ENCODE measurements at places on chromosomes 3 and 15. TPM values are rescaled to one million over a fixed set of nuclear protein-coding genes. Genes with fewer than 3 reads are reported as not detected.

The ZBTB47 gene
- total RNA-seq, result 29.1 TPM

- no peak for DNase-seq
Observed at GRCh38 chr3:124823206-124823605, 64.0 kb downstream of the ITGB5 start.

The SUCLG2 gene
- total RNA-seq, result 30.5 TPM

The ECE2 gene
- not detected for total RNA-seq

The UBE2E1 gene
- 67.9 TPM for total RNA-seq

- no peak for DNase-seq
Observed at GRCh38 chr3:112813016-112813415, 33.6 kb downstream of the CD200R1L start.

GRCh38 chr15:58243070-58243469 lies 104.9 kb downstream of the AQP9 start:
- DNase-seq, result no peak

DNA sequence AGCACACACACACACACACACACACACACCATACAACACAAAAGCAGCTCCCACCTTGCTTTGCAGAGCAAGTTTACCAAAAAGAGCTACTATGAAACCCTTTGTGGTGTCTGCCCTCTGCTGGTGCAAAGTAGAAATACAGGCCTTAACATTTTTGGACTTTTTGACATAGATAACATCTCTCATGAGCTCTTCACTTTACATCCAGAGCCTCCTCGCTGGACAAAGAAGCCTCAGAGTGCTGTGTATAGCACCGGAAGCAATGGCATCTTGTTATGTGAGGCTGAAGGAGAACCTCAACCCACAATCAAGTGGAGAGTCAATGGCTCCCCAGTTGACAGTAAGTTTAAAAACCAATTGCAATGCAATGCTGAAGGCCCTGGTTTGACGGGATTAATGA lies 157.9 kb downstream of the CHL1 start:
- peak; percentile 28 for DNase-seq

- DNase-seq, result no peak
Observed at GRCh38 chr3:61449327-61450040, 111.9 kb upstream of the PTPRG start.

DNA sequence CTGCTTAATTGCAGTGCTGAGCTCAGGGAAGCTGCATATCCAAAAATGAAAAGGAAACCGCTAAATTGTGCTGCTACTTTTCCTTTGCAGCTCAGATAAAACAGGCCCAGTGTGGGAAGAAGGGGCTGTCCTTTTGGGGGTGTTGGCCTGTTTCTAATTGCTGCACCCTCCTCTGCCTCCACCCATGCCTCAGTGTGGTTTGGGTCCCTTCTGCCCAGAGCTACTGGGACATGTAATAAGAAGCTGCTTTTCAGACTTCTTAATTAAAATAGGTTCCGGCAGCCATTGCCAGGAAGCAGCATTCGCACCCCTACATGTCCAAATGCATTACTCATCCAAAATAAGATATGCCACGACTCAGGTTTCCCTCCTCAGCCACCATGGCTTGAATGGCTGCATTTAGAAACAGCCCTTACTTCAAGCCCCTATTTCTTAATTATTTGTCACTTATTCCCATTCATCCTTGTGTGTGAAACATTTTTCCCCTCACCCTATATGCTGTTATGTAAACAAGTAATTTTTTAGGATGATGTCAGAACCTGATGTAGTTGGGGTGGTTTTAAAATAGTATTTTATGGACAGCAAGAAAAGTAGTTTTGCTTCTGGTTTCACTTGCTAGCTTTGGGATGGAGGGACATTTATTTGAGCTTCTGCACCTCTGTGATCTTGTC lies 235.9 kb upstream of the CTDSPL start:
- no peak for DNase-seq

- no peak for DNase-seq
Observed at GRCh38 chr3:181564222-181564621, 147.5 kb upstream of the SOX2 start.

- DNase-seq, result peak; percentile 39
Observed at GRCh38 chr15:83108266-83109219, 1.1 kb downstream of the TM6SF1 start.

The OXTR gene
- total RNA-seq, result not detected

DNA sequence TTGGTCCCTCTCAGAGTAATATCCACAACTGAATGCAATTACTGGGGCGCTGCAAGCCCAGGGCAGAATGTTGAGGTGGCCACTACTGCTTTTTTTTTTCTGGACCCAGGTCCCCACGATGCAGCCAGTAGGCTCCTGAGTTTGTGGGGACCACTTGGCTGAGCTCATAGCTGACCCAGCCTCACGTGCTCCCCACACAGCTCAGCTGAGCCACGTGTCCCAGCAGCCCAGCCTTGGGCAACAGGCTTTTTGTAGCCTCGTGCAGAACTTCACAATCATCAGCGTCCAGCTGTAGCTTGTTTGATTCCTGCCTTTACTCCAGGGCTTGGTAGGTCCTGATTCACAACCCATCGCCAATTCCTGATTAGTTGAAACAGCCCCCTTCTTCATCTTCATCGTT lies 117.3 kb downstream of the ETFA start:
- DNase-seq, result no peak
